Kidney epithelial cell (primary cell): ENCODE measurements at places on chromosomes 6 and 20. TPM values are rescaled to one million over a fixed set of nuclear protein-coding genes. Genes with fewer than 3 reads are reported as not detected.

DNA sequence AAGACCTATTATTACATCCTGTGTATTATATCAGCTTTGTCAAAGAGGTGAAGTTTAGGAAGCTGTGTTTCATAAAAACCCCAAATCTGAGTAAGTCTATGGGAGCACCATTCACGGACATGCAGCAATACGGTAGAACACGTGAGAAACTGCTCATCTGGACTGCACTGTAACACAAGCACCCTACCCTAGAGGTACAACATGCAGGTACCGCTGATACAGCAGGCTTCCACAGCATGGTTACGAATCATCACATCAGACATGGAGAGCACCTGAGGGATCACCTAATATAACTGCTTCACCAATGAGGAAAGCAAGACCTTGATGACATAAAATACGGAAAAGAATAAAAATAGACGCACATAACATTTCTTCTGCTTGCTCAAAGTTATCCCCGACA is 96.7 kb downstream of the GMDS start:
- no peak for DNase-seq

GRCh38 chr6:119610754-119611153 is 261.2 kb upstream of the MAN1A1 start:
- no peak for DNase-seq

TP53TG5 gene
- total RNA-seq = not detected in 2 replicates

SKIC2 gene
- total RNA-seq = 43.3 and 49.1 TPM in 2 replicates

DNA sequence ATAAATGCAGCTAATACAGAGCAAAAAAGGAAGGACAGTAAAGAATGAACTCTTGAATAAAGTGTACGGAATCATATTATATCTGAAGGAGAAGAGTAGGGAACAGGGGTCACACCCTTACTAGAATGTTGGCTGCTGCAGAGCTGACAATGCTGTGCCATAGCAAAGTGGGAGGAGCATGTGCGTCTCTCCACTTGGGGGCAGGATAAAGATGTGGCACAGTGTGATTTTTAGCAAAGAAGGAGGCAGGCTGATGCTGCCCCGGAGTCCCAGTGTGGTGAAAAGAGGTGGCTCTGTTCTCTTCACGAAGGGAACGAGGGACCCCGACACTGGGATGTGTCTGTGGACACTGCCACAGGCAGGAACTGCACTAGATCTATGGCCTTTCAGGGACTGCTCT is 67.5 kb downstream of the INSM1 start:
- DNase-seq = no peak

GRCh38 chr6:26003102-26003694 is 40.6 kb downstream of the TRIM38 start:
- DNase-seq = no peak

GRCh38 chr6:108119769-108120141 is 45.2 kb upstream of the OSTM1 start:
- DNase-seq = no peak
